ENCODE measurements at places on chromosomes 1 and 21.

GRCh38 chr1:191699343-191699742 is 458.9 kb upstream of the RGS18 start:
- no peak for DNase-seq

DNA sequence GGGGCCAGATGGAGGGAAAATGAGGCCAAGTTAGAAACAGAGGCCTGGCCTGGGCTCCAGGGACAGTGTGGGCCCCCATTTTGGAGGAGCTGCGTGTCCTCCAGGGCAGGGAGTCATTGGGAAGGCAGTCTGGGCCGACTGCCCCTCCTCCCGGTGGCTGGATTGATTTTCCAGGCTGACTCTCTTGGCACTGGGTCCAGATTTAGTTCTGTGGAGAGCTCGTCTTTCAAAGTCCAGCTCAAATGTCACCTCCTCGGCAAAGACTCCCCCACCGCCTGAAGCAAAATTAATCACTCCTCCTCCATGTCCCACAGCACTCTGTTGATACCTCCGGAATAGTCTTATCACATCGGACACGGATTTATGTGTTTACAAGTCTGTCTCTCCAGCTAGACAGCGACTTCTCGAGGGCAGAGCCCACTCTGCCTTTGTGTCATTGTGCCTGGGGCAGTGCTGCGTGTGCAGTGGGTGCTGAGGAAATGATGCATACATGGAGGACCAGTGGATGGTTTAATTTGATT is 175.1 kb downstream of the CAMTA1 start:
- no peak for DNase-seq

DNA sequence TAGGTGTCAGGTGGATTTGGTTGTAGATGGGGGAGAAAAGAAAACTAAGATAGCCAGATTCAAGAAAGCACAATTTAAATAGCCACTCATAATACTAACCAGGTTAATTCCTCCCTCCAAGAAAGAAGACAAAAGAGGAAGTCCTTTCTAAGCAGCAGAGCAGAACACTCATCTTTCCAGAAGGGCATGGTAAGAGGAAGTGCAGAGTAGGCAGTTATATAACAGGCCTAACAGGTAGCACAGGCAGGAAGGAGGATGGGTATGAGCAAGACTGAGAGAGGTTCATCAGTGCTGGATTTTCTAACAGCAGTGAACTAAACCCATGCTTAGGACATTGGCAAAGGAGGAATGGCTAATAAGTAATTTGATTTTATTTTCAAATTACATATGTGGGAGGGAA is 517.5 kb downstream of the PLPP3 start:
- no peak for DNase-seq

DNA sequence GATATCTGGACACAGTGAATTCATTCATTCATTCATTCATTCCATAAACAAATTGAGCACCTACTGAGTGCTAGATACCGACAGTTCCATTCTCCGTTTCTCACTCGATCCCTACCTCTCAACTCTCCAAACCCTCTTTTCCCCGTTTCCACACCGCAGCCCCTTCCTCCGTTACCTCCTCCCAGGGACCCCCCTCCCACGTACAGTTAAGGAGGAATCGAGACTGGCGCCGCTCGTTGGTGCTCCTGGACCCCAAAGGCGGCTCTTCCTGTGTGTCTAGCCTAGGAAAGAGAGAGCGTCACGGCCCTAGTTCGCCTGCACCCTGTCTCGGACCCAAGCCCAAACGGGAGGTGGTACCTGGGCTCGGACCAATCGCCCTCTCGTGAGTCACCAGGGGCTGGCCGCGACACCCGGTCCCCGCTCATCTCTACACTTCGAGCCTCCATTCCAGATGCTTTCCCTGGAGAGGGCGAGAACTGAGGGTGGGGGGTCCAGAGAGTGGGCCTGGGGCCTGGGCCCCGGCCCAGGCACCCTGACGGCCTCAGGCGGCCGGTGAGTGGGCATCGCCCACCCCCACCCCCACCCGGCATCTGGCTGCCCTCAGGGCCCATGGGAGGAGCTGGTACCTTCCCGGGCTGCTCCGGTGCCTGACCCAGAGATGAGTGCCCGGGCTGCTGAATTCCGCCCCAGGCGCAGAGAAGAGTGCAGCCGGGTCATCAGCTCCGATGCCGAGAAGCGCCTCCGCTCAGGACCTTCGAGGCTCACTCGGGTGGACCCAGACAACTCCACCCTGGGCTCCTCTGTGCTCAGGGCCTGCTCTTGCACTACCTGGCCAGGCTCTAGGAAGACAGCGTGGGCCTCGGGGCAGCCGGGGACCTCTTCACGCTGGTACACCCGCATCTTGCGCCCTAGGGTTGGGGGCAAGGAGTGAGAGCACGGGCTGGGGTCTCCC is 4.9 kb downstream of the ARHGEF19 start:
- DNase-seq, result no peak

DNA sequence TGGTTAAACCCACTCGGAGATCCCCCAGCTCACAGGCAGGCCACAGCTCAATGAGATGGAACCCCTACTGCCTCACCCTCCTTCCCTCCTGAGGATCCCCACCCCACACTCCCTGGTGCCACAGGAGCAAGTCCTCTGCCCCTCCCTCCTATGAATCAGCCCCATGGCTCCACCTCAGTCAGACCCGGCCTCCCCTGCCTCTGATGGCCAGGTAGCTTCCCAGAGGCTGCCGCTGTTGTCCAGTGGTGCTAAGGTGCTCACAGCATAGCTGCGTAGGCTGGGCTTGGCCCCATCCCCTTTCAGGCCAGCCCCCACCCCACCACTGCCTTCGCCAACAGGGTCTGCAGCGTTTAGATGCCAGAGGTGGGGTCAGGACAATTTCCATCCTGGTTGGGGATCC is 98.5 kb upstream of the IGSF21 start:
- DNase-seq, result no peak

DNA sequence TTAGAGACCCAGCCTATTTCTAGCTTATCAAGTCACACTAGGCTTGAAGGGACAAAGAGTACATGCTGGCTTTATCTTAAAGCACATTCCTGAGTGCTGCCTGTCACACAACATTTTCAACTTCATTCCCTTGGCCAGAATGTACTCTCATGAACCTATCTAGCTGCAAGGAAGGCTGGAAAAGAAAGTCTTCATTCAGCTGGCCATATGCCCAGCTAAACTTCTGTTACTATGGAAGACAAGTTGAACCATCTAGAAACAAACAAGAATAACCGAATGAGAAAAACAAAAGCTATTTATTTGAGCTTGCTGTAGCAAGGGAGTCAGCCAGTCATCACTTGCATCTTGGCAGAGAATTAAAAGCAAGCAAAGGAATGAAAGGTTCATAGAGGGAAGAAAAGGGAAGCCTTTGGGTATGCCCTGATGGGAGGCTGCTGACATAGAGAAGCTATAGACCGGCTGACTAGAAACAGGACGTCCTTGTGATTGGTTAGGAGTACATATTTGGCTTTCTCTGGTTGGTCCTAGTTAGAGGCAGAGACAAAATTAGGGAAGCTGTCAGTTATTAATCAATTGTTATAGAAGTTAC is 108.4 kb downstream of the NEK7 start:
- peak; percentile 35 for DNase-seq

GRCh38 chr1:170533298-170533697 is 1.3 kb downstream of the GORAB start:
- DNase-seq, result no peak

GRCh38 chr1:248851390-248851789 is 7.5 kb downstream of the ZNF692 start:
- DNase-seq, result no peak

- DNase-seq, result no peak
Observed at GRCh38 chr1:203178083-203178482, 2.5 kb upstream of the MYBPH start.

DNA sequence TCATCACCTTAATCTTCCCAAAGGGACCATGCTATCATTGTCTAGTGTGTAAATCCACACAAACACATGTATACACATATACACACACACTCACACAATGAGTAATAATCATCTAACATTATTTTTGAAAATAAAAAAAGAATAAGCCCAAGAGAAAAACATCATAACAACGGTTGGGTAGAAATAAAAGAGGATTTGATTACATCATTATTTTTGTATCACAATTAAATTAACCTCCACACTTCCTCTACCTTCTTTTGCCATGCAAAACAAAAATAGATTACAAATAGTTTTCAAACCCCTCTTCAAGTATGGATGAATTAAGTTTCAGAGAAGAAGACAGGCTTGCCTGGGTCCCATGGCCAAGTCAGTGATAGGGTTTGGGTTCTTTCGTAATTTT is 238.1 kb downstream of the VAV3 start:
- no peak for DNase-seq

DNA sequence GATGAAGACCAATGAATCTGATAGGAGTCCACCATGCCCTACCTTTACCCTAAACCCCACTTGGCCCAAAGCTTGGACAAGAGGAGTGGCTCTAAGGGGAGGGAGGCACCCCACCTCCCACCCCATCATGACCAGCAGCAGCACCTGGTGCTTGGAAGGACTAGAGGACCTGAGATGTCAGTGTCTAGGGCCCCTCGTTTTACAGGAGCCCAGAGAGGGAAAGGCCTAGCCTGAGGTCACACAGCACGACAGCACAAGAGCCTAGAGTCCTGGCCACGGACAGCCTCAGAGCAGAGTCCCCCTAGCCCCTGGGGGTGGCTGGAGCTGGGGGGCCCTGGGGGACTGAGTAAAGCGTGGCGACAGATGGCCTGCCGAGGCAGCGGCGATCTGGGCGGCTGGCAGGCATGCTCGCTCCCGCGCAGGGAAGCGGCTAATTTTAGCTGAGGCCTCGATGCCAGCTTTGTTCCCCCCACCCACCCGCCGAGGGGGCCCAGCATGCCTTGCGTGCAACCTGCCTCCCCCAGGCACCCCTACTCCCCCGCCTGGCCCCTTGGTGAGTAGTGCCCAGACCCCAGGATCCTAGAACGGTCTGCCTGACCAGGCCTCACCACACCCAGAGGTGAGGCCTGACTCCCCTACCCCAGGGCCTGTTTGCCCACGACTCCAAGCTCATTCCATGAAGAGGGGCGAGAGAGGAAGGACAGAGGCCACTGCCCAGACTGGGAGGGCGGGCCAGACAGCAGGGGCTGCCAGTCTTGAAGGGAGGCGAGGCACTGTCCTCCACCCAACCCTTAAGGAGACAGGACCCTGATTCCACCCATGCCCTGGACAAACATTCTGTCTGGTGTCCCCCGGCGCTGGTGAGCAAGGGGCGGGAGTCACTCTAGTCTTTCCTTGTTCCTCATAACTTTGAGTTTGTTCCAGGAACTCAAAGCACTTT is 39.0 kb downstream of the AHDC1 start:
- DNase-seq, result no peak

GRCh38 chr1:53172426-53173128 is 24.0 kb upstream of the CPT2 start:
- DNase-seq, result peak; percentile 46

DNA sequence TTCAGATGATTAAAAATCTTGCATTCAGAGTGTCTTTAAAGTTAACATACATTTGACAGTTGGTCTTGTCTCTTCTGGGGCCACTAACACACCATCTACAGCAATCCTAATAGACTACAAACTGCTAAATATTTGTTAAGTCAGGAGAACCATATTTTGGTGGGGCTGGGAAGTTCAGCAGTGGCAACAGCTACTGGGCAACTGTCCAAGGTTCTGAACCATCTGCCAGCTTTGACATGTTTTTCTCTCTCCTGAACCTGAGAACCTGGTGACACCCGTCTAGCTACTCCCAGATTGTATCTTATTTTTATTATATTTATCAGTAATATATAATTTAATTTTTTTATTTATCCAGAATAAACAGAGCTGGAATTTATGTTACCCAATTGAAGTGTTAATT is 199.0 kb upstream of the DPYD start:
- DNase-seq, result no peak

GRCh38 chr1:185720633-185721272 is 13.4 kb upstream of the HMCN1 start:
- no peak for DNase-seq

DNA sequence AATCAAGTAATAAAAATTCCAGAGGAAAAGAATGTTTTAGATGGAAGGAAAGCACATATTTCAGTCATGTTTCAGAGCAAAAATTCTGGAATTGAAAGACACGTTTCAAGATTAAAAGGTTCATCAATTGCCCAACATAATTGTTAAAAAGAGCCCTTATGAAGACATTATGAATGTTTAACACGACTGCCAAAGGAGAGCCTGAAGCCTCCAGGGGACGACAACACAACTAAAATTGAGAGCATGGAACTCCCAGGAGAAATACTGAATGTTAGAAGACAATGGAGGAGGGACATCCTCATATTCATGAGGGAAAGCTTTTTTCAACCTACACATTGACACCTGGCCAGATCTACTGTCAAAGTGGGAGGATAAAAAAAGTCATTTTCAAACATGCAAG is 16.0 kb downstream of the OR2T11 start:
- DNase-seq, result peak; percentile 28

GRCh38 chr1:56070601-56071000 is 508.8 kb downstream of the PLPP3 start:
- no peak for DNase-seq

DNA sequence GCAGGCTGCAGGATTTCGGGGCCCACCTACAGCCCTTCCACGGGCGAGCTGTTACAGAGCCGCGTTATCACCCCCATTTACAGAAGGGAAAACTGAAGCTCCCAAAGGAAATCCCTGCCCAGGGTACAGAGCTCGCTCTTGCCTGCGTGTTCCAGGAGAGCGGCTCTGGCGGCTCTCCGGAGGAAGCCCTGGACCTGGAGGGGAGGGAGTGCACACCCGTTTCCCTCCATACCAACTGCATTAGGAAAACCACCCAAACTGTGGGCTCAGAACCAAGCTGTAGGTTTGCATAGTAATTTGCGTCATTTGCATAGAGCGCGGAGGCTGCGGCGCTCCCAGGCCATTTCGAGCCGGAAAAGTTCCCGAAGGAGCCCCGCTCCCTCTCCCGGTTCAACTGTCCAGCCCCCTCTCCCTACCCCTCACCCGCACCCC is 24.7 kb upstream of the ADGRB2 start:
- DNase-seq, result peak; percentile 71

DNA sequence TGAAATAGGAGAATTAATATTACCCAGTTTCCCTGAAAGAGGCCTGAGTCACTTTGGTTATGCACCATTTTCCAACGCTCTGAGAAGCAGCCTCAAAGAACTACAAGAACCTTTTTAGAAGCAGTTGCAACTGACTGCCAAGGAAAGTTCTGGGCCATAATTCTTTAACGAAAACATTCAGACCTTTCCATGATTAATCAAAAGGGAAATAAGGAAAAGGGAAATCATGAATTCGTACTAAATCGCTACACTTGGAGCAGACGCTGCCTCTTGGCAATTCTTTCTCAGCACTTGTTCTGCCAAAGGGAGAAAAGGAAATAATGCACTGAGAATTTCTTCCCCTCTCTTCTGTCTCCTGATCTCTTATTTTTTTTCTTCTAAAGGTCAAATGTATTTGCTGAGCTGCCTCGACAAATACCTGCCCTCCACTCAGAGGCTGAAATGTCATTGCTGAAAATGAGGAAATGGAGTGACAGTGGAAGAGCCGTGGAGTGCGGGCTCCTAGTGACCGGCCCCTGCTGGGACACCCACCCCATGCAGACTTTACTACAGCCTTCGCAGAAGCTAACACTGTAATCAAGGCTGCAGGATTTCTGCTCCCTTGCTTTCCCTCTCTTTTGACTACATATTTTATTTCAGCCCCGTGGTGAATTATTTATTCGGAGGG is 67.9 kb upstream of the GALNT2 start:
- no peak for DNase-seq

- no peak for DNase-seq
Observed at GRCh38 chr1:201921952-201922558, 24.3 kb downstream of the LMOD1 start.
